ENCODE measurements at places on chromosomes 11 and 22. TPM values are rescaled to one million over a fixed set of nuclear protein-coding genes. Genes with fewer than 3 reads are reported as not detected.

The CDC42EP1 gene
- 27.1 TPM for total RNA-seq

The MAP4K2 gene
- 9.8 TPM for total RNA-seq

The SYT12 gene
- 18.6 TPM for total RNA-seq

The MRGPRE gene
- total RNA-seq = not detected

The LDHAL6A gene
- total RNA-seq = not detected

The SIPA1 gene
- 20.7 TPM for total RNA-seq

The ROBO4 gene
- total RNA-seq = not detected

The SHISA8 gene
- total RNA-seq = 0.18 TPM

The PAMR1 gene
- not detected for total RNA-seq

The TMPRSS5 gene
- total RNA-seq = 0.08 TPM

The PRR33 gene
- total RNA-seq = not detected

The EHF gene
- total RNA-seq = 0.69 TPM

The NPAS4 gene
- not detected for total RNA-seq

The TYR gene
- not detected for total RNA-seq

The CYTH4 gene
- total RNA-seq = 1.0 TPM

The CRY2 gene
- 3.8 TPM for total RNA-seq

The YPEL1 gene
- total RNA-seq = 0.23 TPM

The MMP8 gene
- total RNA-seq = not detected

The TBC1D22A gene
- total RNA-seq = 10.5 TPM

The OR2AG2 gene
- total RNA-seq = not detected

The DEUP1 gene
- not detected for total RNA-seq

The RCE1 gene
- total RNA-seq = 48.8 TPM

The SLC22A25 gene
- not detected for total RNA-seq

The CLDN5 gene
- not detected for total RNA-seq

The ZNF202 gene
- total RNA-seq = 9.0 TPM

The PVALB gene
- not detected for total RNA-seq

The PACSIN2 gene
- total RNA-seq = 91.7 TPM

The P4HA3 gene
- 45.2 TPM for total RNA-seq

The RAB36 gene
- total RNA-seq = 7.6 TPM

The RAG2 gene
- total RNA-seq = not detected

The APOL5 gene
- total RNA-seq = not detected

The FAM118B gene
- 17.4 TPM for total RNA-seq
